ENCODE measurements at places on chromosomes 2 and 18.

DNA sequence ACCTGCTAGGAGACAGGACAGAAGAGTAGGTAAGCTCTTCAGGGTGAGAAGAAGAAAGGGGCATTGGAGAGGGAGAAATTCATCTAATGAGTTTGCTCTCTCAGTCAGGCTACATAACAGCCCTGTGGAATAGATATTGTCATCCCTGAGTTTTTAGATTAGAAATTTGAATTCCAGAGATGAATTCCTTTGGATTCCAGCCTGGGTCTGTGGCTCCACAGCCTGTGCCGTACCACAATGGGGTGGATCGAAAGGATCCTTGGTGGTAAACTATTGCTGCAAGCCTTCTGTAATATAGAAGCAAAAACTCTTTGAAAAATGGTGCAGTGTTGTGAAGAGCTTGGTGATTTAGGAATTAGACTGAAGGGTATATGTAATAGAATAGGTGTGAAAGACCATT is 21.0 kb downstream of the MYO1B start:
- no peak for DNase-seq

GRCh38 chr2:5521461-5521860 is 170.7 kb upstream of the SOX11 start:
- no peak for DNase-seq

GRCh38 chr18:49050452-49050851 is 99.7 kb upstream of the SMAD7 start:
- no peak for DNase-seq

GRCh38 chr2:115169814-115170213 is 727.4 kb downstream of the DPP10 start:
- no peak for DNase-seq

DNA sequence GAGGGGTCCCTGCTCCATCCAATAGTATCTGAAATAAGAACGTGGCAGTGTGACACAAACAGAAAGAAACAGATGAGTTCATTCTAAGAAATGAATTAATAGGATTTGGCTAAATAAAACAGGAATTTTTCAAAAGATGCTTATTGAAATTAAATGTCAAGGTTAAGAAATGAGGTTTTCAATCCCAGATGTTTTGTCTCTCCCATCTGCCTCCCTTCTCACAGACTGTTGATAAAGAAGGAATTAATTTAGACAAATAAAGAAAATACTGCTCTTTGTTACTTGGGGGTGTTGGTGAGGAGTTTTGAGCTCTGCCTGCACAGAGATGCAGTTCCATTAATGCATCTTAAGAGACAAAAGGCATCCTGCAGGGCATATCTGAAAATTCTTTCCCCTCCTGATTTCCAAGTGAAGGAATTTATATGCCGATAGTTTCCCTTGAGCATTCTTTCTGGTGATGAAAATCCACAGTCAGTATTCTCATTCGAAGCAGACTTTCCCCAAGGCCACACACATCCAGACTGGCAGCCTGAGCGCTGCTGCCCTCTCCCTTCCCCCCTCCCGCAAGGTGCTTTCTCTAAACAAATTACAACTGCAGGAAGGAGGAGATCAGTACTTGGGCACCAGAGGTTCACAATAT is 385.4 kb upstream of the RND3 start:
- no peak for DNase-seq

DNA sequence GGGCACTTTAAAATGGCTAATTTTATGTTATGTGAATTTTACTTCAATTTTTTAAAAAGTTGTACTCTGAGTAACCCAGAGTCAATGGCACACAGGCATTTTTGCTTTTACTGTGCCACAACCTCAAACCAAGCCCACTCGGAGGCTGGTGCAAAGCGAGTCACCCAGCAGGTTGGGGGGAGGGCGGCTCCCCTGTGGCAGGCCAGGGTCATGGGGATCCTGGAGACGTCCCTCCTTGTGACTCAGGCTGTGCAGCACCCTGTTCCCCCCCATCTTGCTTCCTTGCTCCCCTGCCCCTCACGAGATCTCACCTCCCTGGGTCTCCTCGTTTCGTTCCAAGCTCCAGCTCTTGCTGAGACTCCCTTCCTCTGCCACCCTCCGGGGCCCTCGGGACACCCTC is 58.6 kb downstream of the POMC start:
- DNase-seq, result no peak

- DNase-seq, result no peak
Observed at GRCh38 chr2:42345986-42346385, 15.0 kb downstream of the COX7A2L start.

DNA sequence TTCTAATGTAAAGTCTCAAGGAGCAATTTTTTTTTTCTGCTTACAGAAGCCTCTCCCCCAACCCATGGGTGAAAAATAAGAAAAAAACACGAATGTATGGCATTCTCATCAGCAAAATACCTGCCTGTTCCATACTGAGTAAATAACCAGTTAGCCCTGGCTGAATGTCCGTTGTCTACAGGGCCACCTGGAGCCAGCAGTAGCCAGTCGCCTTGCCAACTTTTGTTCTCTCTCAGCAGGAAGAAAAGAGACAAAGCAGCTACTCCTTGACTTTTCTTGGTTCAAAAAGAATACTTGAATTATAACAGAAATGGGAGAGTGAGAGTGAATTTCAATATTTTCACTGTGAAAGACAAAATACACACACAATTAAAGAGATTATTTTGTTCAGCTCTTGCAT is 532.9 kb upstream of the CRIM1 start:
- DNase-seq, result no peak

- no peak for DNase-seq
Observed at GRCh38 chr2:85951351-85952067, 62.7 kb upstream of the ST3GAL5 start.

DNA sequence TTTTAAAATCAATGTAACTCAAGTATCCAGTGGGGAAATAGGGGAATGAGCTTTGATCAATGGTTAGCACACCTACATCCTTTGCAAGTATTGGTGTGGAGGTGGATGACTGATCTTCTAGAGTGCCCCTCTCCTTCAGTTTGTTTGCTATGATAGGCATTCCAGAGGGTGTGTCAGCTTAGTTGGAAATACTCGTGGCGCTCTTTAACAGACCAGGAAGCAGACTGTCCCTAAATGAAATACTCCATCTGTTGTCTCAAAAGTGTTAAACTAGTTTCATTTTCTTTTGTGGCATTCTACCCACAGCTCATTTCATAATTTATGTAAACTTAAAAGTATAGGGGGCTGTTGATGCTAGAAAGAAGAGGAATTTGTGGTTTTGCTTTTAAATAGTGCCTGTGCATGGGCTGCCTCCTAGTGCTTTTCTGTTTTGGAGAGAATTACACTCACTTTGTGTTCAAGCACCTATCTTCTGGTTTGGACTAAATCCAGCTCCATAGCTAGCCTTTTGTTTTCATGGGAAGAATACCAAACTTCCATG is 66.2 kb downstream of the STAT1 start:
- no peak for DNase-seq

DNA sequence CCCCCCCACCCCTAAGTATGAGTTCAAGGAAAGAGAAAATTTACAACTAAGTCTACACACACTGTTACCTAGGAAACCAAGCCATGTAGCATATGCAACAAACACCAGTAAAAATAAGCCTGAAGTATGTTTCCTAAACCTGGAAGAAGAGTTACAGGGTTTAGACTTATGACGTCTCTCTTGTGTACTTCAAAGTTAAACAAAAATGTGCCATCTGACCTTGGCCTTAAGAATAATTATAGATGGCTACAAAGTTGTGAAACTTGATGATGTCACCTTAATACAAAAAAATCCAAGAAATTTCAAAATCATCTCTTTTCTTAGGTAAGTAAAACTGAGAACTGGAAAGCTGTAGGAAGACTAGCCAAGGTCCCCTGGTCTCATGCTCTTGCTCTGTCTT is 297.6 kb upstream of the NRXN1 start:
- DNase-seq, result no peak

DNA sequence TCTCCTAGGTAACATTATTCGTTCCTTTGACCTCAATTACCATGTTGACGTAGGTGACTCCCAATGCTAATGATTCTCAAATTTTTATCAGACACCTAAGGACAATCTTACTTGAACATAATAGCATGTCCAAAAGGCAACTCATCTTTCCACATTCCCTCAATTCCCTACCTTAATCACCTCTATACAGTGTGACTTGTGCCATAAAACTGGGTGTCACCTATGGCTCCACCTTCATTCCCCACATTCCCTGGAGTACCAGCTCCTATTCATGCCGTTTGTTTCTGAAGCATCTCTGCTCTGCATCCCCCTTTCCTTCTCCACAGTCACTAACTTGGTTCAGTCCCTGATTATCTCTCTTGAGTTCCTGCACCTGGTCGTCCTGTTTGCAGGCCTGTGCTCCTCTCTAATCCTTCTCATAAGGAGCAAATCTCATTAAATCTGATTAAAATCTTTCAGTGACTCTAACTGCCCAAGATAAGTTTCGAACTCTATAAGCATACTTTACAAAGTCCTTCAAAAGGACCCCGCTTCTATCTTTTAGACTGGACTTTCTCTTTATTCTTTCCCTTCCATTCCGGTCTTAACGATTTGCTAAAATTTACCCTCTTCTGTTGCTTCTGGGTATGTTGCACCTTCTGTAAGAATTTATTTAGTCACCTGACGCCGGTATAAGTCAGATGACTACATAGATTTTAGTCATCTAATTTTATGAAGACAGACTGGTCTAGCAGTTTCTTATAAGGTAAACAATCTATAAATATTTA is 128.7 kb downstream of the OSBPL1A start:
- no peak for DNase-seq

GRCh38 chr2:102895376-102895775 is 133.5 kb downstream of the TMEM182 start:
- DNase-seq, result no peak

- no peak for DNase-seq
Observed at GRCh38 chr18:62957885-62958472, 242.6 kb downstream of the PHLPP1 start.

- no peak for DNase-seq
Observed at GRCh38 chr2:30780776-30781330, 26.4 kb downstream of the CAPN13 start.

DNA sequence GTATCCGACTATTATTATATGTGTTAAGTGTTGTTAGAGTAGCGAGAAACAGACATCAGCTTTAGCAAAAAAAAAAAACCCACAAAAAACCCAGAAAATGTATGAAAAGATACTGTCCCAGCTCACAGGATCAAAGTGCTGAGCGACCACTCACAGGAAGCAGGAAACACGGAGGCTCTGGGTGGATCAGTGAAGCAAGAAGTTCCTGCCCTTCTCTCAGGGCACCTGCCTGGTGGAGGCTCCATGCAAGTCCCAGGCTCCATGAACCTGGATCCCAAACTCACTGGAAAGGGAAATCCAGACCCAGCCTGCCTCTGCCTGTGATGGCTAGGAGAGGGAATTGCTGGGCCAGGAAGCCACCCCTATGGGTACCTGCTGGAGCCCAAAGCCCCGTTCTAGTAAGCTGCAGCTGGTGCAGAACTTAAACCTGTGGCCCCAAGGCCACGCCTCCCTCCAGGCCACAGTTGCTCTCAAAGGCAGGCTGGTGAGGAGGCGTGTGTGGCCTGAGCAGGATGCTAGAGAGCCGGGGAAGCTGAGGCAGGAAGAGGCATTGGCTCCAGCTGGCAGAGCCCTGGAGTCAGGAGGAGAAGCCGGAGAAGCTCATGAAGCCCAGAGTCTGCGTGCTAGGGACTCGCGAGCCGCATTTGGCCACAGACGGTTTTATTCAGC is 63.5 kb upstream of the TAF1B start:
- DNase-seq, result no peak

- no peak for DNase-seq
Observed at GRCh38 chr18:3350566-3351527, 88.9 kb downstream of the MYL12B start.

DNA sequence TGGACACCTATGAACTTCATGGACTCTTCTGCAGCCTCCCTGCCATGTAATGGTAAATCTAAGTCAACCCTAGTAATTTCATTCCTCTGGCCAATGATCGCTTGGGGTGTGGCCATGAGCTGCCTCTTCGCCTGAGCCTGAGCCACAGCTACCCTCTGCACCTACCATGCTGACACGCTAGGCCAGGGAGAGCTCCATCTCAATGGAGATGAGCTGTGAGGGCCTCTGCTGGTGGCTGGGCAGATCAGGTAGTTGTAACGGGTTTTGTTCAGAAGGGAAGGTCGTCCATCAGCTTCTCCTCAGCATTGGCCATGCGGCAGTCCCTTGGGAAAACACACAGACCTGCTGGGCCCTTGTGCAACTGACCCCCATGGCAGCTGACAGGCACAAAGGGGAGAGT is 24.4 kb downstream of the MPHOSPH10 start:
- DNase-seq, result no peak

DNA sequence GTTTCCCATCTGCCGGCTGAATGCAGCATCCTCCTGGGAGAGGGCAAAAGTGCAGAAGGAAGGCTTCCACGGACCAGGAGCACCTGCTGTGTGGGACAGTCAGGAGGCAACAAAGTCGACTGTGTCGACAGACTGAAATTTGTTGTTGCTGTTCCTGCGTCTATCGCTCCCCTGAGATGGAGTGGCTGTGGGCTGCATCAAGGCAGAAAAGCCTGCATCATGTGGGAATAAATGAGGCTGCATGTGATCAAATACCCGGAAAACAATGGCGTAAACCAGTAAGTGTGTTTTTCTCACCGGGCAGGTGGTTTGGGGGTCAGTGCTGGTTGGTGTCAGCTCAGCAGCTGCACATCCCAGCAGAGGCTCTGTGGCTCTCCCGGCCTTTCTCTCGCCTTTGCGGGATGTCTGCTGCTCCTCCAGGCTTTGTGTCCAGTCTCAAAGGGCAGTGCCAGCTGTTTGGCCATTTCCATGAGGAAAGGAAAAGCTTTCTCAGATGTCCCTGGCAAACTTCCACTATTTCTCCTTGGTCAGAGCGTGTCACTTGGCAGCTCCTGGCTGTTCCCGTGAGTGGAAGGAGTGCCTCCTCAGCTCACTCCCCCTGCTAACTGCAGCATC is 262.4 kb downstream of the NDUFA10 start:
- DNase-seq, result no peak

DNA sequence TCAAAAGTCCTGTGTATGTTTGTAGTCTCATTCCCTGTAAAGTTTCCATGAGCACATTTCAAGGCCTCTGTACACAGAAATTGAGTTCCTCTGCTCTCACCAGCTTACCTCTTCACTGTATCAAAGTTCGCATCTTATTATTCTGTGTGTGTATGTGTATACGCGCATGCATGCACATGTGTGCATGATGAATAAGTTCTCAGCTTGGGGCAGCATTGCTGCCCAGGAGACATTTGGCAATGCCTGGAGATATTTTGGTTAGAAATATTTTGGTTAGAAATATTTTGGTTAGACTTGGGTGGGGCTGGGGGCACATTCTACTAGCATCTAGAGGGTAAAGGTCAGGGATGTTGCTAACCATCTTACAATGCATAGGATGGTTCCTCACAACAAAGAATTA is 23.4 kb downstream of the TCF7L1 start:
- no peak for DNase-seq

DNA sequence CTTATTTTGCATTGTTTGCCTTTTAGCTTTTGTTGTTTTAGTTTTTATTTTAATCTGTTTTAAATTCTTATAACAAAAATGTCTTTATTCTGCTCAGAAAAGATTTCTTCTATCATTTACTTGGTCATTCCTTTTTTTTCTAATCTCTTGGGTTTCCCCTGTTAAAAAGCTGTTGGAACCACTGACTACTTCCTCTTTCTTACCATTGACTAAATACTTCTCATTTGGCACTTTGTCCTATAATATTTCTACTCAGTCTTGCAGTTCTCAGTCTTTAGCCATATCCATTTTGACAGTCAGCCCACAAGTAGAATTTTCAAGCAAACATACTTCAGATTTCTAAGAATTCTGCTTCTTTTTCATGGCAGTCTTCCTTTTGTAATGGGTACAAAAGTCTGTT is 567.2 kb downstream of the SATB2 start:
- DNase-seq, result no peak

GRCh38 chr2:16134436-16135165 is 194.3 kb downstream of the MYCN start:
- DNase-seq, result no peak

GRCh38 chr2:68423966-68424650 is 43.0 kb downstream of the FBXO48 start:
- no peak for DNase-seq

- DNase-seq, result no peak
Observed at GRCh38 chr18:8208716-8209115, 400.5 kb upstream of the RAB12 start.
